Suppressor macrophage treated with lipopolysaccharide for 1 hour (primary cell): ENCODE measurements at places on chromosomes 1 and 21.

- DNase-seq: peak; percentile 77
Measured at GRCh38 chr1:247681288-247681897, 1.9 kb upstream of the OR13G1 start.

DNA sequence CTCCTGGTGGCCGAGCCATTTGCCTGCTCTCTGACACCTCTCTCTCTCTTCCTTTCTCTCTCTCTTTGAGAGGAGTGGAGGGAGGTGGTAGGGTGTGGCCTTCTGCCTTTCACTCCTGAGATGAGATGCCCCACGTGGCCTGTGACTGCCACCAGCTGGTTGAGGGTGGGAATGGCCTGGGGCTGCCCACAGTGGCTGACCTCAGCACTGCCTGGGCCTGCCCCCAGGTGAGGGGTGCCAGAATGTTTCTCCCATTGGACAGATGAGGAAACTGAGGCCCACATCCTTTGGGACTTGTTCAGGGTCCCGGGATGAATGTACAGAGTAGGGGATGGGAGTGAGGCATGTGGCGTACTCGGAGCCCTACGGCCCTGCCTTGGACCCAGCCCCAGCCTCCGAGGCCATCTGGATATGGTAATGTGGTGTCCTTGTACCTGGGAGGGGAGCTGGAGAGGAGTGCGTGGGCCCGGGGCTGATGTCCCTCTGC lies 12.7 kb upstream of the C1orf167 start:
- DNase-seq: peak; percentile 64

DNA sequence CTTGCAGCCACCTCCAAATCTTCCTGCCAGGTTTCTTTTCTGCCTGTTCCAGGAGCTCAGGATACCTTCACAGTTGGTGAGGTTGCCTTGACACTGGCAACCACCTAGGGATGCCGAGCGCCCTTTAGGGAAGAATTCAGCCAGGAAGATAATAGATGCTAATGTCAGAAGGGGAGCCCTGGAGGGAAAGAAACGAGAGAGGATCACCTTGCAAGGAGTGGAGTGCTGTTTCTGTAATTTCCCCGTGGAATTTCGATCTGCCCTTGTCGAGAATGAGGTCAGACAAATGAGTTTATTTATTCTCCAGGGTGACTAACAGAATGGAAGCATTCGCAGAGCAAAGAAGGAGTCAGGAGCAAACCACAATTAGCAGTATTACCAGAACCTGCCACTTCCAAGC lies 315.8 kb upstream of the KAZN start:
- no peak for DNase-seq

DNA sequence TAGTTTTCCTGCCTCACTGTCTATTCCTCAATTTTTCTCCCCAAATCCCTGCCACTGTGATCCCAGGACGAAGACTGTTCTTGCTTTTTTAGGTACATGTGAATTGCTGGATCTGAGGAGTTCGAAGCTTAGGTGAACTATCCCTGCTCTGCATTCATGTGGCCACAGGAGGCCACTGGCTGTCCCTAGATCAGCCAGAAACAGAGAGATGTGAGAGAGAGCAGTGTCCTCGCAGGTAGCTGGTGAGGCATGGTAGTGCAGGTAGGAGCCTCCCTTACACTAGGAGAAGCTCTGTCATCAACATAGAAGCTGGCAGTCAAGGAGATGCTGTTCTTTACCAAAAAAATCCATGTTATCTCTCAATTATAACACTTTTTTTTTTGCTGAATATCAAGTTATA lies 71.5 kb downstream of the USP24 start:
- DNase-seq: no peak

DNA sequence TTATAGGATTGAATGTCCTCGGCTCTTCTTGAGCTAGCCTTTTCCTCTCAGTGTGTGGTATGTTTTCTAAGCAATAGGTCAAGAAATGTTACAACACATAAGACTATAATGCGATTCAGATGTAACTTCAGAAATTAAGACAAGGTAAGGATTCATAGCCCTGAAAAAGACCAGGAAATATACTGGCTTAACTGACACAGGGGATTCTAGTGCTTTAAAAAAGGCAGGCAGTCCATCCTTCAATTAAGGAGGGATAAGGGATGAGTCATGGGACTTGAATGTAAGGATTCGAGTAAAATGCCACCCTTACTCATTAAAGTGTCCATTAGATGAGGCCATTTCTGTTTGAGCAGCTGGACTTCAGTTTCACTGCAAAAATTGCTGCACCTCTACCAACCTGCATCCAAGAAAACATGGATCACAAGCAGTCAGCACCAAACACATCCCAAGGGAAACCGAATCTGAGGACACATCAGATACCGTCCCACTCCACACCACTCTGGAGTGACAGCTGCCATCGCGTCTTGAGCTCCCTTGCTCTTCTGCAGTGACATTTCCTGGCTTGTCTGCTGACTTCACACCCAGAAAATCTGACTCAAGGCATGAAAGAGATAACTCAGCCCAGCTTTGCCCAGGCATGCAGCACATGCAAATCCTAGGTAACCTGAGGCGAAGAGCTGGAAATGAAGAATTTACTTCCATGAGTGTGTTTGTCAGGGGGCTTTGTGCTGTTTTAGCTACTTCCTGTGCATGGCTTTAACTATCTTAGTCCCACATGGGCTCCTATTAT lies 37.8 kb downstream of the NGF start:
- no peak for DNase-seq

DNA sequence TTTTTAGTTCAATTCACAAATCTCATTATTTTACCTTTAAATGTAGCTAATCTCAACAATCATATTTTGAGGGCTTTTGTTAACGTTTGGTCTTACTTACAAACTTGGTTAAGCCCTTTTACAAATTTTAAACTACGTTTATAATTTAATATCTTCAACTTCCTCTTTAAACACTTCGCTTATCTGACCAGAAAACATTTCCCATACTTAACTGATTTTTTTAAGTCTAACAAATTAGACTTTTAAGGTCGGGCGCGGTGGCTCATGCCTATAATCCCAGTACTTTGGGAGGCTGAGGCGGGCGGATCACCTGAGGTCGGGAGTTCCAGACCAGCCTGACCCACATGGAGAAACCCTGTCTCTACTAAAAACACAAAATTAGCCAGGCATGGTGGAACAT lies 300.9 kb downstream of the LMX1A start:
- no peak for DNase-seq

DNA sequence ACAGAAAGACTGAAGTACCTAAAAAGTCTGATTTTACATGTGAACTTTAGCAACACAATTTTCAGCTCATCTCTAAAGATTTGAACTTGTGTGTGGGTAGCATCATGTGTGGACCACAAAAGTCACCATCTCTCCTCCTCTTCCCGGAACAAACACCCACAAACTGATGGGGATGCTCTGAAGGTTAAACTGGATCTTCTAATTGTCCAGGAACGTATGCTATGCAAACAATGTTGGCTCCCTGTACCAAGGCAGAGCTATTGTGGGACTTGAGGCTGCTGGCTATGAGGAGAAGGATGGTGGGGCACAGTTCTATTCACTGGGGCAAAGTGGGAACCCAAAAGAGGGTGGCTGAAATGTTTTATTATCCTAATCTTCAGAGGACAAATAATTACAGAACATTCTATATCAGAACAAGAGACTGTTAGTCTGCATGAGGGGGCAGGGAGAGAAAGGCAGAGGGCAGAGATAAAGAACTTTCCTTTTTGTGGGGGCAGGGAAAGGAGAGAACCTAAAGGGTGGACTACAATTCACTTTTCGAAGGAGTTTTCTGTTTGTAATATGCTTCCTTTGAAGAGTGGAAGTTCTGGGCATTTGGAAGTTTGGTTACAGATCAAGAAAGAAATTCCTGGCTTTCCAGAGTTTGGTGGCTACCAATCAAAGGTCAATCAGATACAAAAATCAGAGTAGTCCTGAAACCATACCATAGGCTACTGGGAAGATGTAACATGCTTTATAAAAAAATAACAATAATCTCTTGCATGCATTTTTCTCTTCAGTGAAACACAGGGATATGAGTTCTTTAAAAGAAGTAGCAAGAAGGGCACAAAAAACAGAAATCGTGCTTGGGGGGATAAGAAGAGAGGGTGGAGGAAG lies 62.9 kb downstream of the GADD45A start:
- DNase-seq: no peak

- DNase-seq: no peak
Measured at GRCh38 chr21:44890961-44891541, 17.6 kb upstream of the PTTG1IP start.

GRCh38 chr1:6342056-6342455 lies 51.5 kb downstream of the ACOT7 start:
- DNase-seq: peak; percentile 30

DNA sequence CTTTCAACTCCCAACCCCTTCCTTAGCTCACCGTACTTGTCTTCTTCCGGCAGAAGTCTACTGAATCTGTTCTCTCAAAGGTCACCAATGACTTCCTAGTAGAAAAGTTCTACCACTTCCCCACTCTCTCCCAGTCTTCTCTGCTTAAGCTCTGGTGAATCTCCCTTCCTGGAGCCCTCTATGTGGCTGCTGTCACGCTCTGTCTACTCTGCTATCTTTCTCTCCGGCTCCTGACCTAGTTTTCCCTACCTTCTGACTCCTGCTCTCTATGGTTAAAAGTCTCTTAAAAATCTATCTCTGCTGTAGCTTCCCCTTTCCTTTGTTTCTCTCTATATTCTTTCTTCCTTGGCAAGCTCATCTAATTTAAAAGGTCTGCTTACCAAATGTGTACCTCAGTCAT lies 350.1 kb upstream of the GREM2 start:
- no peak for DNase-seq

GRCh38 chr1:117611121-117611601 lies 5.3 kb downstream of the TENT5C start:
- no peak for DNase-seq

DNA sequence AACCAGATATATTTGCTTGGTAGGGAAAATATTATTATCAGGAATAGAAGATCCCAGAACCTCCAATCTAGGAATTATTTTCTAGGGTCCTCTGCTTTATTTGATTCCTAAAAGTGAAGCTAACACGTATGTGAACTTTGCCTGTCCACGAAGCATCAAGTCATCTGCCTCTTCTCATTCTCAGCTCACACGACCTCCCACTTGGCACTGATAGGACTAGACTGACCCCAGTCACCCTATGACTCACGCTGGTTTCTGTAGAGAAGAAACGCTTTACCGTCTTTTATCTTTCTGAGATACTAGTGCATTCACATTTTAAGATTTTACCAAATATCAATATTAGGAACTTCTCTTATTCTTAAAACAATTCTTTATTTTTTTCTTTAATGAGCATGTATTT lies 2.0 kb upstream of the KRTAP19-7 start:
- DNase-seq: no peak

GRCh38 chr1:226696547-226696946 lies 42.5 kb downstream of the ITPKB start:
- no peak for DNase-seq

GRCh38 chr1:180946056-180946455 lies 33.4 kb downstream of the KIAA1614 start:
- no peak for DNase-seq

- DNase-seq: no peak
Measured at GRCh38 chr1:80359666-80360065, 1353.1 kb upstream of the ADGRL4 start.

- no peak for DNase-seq
Measured at GRCh38 chr1:10968411-10968826, 44.0 kb upstream of the TARDBP start.

GRCh38 chr21:45640888-45641479 lies 2.5 kb upstream of the PCBP3 start:
- peak; percentile 18 for DNase-seq

DNA sequence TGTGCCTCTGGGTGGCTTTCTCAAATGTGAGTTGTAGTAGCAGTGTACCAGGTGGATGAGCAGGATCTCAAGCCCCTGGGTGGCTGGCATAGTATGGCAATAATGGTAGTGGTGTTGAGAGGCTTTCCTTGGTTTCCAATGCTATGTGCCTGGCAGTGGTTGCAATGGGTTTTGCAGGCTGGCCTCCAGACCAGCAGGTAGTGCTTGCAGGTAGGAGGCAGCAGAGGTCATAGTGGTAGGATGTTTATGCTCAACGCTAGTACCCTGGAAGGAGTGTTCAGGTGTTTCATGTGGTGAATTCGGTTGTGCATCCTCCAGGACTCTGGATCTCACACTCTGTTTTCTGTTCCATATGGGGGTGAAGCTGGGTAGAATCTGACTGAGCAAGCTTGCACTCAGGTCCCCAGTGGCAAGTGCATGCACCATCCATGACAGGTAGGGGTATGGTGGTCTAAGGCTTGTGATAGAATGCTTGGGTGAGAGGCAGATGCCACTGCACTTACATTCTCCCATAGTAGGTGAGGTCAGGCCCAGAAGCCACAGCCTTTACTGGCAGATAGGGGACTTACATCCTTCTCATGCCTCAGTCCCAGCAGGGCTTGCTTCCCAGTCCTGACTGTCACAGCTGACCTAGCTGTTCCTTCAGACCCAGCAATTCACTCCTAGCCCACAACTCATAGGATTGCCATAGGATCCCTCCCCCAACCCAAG lies 410.5 kb upstream of the LRRC7 start:
- no peak for DNase-seq

GRCh38 chr1:5745800-5746610 lies 246.2 kb downstream of the NPHP4 start:
- DNase-seq: peak; percentile 85

DNA sequence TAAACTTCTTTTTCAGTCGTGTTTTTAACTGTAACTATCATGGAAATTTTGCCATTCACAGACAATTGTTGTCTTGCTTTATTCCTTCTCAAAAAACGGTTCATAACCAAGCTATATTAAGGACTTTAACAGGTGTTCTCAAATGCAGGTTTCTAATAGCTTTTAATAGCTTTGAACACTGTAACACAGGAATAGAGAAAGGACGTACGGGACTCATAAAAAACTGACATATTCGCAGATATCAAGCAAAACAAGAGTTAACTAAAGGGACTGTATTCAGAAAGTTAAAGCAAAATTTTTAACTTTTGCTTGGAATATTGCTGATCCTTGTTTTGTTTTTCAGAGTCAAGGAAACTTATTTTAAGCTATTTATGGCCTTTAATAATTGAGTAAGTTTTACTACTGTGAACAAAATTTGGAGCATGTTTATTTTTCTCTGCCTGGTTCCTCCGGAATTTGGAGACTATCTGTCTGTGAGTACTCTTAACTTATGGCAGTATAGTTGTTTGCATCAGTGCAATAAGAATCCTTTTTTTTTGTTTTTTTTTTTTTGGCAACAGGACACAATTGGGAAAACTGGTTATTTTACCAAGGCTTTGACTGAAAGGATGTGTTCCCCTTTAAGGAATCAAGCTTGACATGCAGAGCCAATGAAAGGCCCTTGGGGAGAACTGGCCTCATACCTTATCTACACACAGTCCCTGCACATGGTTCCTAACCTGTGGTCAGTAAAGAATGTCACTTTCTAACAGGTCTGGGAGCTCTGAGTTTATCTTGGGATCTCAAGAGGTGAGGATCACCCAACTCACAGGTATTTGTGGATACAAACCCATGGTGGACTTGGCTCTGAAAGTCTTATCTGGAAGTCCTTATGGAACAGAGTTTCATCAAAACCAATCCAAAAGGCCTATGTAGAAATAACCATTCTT lies 5.8 kb upstream of the CD46 start:
- no peak for DNase-seq
